ENCODE measurements at places on chromosomes 2 and 18.

- DNase-seq = no peak
These were observed 177.6 kb downstream of the DNAH7 start for GRCh38 chr2:195891081-195891480.

DNA sequence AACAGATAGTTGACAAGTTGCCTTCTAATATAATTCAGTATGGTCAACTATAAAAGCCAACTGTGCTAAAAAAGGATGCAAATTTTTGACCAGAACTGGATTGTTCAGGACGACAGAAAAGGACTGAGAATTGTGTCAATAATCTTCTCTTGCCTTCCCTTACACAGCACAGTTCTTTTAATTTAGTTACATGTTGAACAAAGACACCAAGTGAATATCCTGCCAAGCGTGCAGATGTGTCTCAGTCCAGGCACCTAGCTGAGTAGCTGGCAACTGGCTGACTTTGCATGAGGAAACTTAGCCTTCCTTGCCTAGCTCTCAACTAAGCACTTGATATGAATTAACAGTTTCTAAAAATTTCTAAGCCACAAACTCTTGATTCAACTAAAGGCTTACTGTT is 801.4 kb downstream of the BCL11A start:
- DNase-seq = no peak

GRCh38 chr18:55587418-55588110 is 428 bp downstream of the TCF4 start:
- no peak for DNase-seq

- no peak for DNase-seq
These were observed 38.3 kb downstream of the MYO7B start for GRCh38 chr2:127573771-127574170.

DNA sequence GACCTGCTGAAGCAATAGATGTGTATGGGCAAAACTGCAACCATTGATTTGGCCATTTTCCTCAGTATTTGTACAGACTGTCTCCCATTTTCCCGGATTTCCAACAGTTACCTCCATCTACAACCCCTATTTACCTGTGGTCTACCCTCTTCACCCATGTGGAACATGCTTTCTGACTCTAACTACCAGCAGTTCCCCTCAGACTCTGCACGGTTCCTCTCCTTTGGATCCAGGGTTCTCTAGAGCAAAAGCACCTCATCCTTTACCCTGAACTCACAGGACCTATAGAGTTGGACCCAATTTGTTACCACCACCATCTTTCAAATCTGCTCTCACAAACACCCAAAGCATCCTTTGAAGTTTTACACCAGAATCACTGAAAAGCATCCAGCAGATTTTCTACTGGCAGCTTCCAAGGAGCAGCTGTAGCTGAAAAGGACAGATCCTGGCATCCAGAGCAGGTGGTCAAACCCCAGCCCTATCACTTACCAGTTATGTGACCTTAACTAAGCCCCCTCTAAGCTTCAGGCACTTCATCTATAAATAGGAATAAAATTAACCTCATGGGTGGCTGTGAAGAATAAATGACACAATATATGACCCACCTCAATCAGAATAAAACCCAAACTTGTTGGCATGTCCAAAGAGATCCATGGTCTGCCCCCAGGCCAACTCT is 15.3 kb downstream of the CYTIP start:
- no peak for DNase-seq

DNA sequence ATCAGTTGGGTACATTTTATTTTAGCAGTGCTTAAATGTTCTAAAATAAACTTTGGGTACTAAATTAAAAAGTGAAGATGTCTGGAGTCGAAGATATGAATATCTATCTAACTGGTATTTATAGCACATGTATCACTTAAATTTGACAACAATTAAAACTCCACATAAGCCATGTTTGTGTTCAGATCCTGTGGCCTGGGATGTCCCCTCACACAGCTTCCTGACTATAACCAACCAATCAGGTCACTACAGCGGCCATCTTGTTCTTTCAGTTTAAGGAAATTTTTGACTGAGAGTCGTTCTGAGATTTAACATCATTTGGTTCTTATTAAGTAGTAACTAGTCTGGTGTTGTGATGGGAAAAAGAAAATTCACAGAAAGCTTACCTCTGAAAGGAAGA is 170.7 kb upstream of the NRP2 start:
- DNase-seq = no peak

DNA sequence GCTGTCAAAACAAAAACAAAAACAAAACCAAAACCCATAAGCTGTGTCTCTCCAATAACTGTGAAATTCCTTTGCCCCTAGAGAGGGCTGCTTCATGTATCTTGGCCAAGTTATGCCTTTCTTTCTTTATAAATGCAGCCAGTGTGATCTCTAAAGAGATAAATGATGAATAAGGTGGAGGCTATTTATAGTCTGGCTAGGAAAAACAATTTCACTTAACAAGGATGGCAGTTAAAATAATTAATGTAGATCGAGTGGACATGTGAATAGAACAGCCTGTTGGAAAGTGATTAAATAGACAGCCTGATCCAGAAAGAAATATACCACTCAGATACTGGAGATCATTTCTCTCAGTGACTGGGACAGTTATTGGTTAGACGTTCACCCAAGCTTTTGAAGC is 1666.9 kb upstream of the CELF4 start:
- DNase-seq = no peak

DNA sequence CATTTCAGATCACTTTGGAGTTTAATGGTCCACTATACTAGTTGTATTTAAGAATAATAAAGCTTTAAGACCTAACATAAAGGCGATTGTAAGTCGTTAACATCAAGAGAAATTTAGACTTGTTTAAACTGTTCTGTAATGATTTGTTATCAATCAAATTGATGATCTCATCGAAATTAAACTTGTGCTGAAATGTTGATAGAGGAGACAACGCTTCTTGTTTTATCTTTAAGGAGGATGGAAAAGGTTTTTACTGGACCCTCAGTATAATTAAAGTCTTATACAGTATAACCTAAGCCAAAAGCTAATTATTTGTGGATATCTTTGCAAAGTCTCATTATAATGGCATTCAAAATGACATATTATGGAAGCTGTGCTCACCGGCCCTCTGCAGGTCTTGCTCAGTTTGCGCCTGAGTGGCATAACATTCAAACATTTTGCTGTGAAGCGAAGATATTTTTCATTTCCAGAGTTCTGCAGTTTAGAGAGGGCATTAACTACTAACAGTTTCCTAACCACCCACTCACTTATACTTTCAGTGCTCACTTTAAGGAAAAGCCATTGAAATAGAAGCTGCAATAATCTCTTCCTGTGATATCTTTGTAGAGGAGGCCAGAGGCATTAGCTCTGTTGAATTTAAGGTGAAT is 1.4 kb upstream of the SERTAD2 start:
- no peak for DNase-seq

GRCh38 chr2:36373149-36373926 is 17.8 kb downstream of the CRIM1 start:
- no peak for DNase-seq

- DNase-seq = no peak
These were observed 182.9 kb downstream of the PRKCE start for GRCh38 chr2:45834372-45834771.

- no peak for DNase-seq
These were observed 108.4 kb upstream of the ALK start for GRCh38 chr2:30029804-30030203.

DNA sequence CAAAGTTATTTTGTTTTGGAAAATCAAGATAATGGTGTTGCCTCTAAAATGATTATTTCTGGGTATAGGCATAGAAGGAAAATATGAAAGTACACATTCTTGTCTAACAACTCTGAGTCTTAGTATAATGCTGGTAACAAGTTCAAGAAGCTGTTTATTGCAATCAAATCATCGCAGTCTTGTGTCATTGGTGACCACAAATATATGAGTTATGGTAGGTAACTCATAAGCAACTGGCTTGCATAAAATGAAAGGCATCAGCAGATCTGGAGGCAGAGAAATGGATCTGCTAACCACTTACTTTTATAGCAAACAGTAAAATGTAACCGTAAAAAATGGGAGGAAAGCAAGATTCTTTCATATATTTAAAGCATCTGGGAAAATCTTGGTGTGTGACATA is 156.2 kb upstream of the TCF4 start:
- no peak for DNase-seq

GRCh38 chr2:220783671-220784070 is 788.4 kb downstream of the EPHA4 start:
- no peak for DNase-seq

GRCh38 chr18:28684746-28685355 is 507.9 kb upstream of the CDH2 start:
- no peak for DNase-seq

DNA sequence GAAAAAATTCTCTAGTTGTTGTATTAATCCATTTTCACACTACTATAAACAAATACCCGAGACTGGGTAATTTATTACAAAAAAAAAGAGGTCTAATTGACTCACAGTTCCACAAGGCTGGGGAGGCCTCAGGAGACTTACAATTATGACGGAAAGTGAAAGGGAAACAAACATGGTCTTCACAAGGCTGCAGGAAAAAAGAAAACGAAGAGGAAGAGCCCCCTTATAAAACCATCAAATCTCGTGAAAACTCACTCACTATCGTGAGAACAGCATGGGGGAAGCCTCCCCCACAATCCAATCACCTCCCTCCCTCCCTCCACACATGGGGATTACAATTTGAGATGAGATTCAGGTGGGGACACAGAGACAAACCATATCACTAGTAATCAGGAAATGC is 61.7 kb upstream of the SPTBN1 start:
- DNase-seq = no peak

GRCh38 chr2:215601990-215602721 is 166.3 kb upstream of the FN1 start:
- DNase-seq = no peak

- DNase-seq = no peak
These were observed 684.6 kb downstream of the PLCL1 start for GRCh38 chr2:198488964-198489363.

DNA sequence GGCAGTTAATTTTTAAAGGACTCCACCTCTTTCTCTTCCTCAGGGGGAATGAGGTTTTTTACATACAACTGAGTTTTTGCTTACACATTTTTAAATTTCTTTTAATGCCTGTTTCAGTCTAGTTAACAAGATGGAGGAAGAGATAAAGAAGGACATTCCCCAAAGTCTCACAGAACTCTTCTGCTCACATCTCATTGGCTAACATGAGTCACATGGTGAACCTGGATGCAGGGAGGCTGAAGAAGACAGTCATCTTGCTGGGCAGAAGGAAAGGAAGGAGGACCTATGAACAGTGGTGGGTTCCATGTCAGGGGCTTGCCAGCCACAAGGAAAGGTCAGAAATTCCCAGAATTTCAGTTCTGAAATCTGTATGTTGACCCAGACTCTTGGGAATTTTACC is 10.4 kb upstream of the ST8SIA5 start:
- no peak for DNase-seq

DNA sequence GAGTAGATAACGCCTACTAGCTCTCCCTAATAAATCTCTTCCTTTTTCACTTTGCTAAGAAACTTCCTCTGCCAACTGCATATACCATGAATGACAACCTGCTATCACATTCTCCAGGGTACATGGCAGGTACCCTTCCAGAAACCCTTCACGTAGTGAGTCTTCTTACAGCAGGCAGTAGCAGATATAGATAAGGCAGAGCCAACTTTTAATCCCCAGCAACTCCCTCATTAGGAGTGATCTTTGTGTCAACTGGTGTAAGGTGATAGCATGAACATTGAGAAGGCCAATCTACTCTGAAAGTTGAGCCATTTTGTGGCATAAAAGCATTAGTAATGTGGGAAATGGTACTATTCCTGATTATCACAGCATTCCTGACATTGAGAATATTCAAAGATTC is 5.7 kb upstream of the STK17B start:
- no peak for DNase-seq

- no peak for DNase-seq
These were observed 1.0 kb downstream of the CHST10 start for GRCh38 chr2:100416397-100416934.

GRCh38 chr2:36380624-36381481 is 25.3 kb downstream of the CRIM1 start:
- no peak for DNase-seq

DNA sequence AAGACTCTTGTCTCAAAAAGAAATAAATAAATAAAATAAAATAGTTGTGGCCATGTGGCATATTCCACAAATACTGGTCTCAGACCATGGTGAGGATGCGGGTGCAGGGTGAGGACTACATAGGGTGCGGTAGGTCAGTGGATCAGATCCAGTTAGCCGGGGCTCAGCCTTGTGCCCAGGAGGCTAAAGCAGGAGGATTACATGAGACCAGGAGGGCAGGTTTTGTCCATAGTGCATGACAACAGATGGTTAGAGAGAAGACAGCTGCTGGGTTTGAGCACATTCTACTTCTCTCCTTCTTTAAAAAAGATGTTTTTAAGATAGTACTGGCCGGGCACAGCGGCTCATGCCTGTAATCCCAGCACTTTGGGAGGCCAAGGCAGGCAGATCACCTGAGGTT is 12.8 kb upstream of the PSD4 start:
- DNase-seq = no peak

DNA sequence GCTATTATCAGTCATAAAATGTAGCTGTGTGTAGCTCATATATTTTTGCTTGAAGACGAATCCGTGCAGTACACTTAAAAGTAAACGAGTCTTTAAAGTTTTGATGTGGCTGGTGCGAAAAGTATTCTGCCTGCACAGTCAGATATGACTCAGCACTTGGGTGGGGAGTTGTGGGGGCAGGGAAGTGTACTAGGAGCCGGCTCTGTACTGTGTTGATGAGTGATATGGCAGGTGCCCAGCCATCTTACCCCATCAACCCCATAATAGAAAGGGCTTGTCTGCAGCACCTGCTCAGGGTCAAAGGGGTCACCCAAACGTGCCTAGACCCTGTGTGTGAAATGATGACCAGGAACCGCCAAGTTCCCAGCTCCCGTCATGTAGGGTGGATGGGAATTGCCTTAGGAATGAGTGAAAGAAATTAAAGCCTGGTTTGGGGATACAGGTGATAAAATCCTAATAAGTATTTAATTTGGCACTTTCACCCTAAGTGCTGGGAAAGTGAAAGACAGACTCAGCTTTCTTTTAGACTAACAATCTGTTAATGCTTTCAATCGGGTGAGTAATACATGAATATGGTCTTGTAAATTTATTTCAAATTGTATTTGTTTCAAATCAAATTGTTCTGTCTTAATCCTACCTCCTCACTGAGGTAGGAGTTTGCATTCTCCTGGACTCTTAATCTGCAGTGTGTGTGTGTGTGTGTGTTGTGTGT is 48.0 kb downstream of the BCL2L11 start:
- DNase-seq = peak; percentile 58

- no peak for DNase-seq
These were observed 59.4 kb upstream of the NEDD4L start for GRCh38 chr18:57984490-57985115.

- peak; percentile 57 for DNase-seq
These were observed 66.9 kb upstream of the ZNG1B start for GRCh38 chr2:113370478-113371091.

- DNase-seq = no peak
These were observed 16.2 kb upstream of the GLS start for GRCh38 chr2:190864375-190864774.

DNA sequence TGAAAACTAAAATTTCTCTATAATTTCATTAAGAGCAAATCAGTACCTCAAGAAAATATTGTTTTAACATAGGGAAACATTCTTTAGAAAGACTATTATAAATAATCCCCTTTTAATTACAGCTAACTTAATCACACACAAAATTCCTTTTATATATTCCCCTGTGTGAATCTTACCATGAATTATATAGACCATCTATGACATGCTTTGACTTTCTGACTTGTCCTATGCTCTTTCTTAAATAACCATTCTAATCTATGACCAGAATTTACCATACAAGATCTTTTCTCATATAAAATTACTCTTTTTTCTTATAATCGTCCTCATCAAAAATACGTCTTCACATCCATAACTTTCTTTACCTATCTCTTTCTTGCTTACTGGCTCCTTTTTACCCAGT is 824.2 kb upstream of the FAM98A start:
- DNase-seq = no peak
